GM04503 (cell line): ENCODE measurements at places on chromosomes 7 and 10.

DNA sequence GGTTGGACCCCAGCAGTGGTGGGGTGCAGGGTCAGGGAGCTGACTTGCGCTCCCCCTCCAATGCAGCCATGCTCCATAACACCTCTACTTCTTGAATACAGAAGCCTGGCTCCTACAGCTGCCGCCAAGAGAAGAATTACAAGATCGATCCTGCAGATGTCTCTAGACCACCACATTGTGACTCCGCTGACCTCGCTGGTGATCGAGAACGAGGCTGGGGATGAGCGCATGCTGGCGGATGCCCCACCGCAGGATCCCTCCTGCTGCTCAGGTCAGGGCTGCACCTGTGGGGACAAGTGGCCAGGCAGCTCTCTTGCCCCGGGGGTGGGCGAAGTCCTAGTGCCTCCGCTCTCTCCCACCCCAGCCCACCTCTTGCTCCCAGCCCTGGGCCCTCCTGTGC is 31.7 kb downstream of the ITIH2 start:
- DNase-seq = no peak

DNA sequence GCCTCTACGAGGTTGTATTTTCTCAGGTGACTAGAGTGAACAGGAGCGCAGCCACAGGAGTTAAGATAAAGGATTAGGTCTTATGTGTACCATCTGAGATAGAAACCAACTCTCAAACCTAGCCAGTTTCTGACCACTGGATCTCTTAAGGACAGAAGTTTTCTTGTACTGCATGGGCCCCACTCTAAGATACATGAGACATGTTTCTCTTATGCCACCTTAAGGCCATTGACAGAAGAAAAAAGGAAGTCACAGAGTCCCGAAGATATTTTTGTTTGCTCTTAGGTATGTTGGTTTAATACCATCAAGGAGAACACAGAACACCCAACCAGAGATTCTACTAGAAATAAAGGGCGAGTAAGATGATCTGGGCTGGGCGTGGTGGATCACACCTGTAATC is 335.8 kb downstream of the FRMD4A start:
- DNase-seq = no peak

GRCh38 chr10:26556748-26557640 is 118.9 kb downstream of the APBB1IP start:
- DNase-seq = no peak

- no peak for DNase-seq
Observed at GRCh38 chr7:157684157-157684908, 347.5 kb downstream of the DNAJB6 start.

DNA sequence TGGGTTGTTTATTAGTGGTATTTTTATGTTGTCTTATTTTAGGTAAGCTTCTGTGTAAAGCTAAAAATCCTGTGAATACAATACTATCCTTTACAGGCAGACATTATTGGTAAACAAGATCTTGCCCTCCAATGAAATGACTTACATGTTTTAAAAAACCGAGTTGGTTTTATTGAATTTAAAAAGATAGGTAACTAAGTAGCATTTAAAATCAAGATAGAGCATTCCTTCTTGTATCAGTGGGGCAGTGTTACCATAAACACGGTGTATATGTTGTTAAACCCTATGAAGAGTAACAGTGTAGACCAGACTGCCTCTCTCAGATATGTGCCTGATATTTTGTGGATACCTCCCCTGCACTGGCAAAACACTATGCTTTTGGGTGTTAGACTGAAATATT is 81.0 kb downstream of the SNX10 start:
- DNase-seq = no peak

DNA sequence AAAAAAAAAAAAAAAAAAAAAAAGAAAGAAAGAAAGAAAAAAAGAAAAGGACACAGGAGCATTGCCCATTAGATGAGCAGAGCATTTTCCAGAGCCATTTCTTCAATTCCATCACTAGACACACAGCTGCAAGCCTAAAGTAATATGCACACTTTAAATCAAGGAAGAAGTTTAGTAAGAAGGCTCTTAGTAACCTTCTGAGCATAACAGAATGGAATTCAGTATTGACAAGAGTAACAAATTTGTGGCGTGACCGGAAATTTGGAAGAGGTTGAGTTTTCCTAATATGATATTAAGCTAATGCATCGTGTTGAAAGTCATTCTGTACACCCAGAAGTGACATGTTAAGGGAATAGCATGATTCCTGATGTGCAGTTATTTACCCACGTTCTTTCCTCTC is 35.3 kb downstream of the SMURF1 start:
- peak; percentile 65 for DNase-seq

DNA sequence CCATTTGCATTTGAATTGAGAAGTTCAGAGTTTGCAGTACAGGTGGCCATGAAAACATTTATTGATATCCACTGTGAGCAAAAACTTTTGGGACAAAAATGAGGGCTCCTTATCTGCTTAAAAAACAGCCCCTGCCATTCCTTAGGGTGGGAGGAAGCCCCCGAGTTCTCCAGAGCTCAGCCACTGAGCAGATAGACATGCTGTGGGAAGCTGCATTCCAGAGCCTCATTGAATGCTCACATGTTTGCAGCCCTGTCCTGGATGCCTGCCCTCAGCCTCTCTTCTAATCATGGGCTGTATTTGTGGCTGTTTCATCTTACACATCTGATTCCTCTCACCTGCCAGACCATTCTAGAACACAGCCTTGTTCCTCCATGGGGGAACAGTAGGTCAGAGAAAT is 33.3 kb downstream of the PLPP4 start:
- DNase-seq = no peak

- DNase-seq = no peak
Observed at GRCh38 chr10:37403776-37404175, 278.4 kb downstream of the ANKRD30A start.

DNA sequence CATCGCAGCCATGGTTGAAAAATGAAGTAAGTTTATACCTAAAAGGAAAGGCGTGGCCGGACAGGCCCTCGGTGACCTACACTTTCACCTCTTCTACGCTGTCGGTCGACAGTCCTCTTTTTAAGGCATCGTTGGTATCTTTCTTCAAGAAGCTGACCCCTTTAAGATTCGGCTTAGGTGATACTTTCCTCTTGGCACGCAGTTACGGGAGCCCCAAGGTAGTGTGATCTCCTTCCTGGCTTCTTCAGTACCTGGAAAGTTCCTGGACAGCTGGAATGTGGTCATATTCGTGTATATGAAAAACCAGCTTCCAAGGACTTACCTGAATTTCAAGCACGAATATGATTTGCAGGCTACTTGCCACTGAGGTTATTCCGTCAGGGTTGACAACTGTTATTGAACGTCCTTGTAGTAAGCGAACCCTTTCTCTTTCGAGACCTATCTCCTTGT is 885 bp upstream of the SYPL1 start:
- no peak for DNase-seq

DNA sequence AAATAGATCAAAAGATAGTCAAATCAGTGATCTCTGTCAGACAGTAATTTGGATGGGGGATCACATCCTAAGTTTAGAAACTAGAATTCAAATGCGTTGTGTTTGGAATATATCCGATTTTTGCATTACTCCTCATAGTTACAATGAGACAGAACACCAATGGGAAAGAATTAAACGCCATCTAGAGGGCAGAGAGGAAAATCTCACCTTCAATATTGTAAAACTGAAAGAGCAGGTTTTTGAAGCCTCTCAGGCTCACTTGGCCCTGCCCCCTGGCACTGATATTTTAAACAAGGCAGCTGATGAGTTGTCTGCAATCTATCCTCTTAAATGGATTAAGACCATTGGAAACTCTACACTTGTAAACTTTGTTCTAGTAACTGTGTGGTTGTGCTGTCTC is 17.7 kb downstream of the FRG2B start:
- no peak for DNase-seq

- no peak for DNase-seq
Observed at GRCh38 chr10:24483701-24484100, 240.0 kb downstream of the ARHGAP21 start.

- DNase-seq = no peak
Observed at GRCh38 chr10:58992830-58993460, 183.5 kb upstream of the PHYHIPL start.

DNA sequence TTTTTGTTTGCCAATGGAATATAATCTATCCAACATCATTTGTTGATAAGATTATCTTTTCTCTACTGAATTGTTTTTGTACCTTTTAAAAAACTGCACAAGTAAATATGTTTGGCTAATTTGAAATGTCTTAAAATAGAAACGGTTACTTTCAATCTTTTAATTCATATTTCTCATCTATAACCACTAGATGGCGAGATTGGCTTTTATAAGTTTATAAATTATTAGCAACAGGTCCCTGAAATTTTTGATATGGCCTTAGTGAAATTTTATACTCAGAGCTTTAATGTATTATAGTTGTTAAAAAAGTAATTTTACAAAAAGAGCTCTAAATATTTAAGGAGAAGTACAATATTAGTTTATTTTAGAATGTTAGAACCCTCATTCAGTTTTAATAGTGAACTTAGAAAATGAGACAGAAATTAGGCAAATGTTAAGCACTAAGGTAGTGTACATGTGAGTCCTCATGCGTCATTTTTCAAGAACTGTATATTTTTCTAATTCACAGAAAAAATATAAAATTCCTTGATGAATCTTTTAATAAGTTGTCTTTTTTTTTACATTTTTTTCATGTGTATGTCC is 592.5 kb downstream of the ARL4A start:
- DNase-seq = no peak

DNA sequence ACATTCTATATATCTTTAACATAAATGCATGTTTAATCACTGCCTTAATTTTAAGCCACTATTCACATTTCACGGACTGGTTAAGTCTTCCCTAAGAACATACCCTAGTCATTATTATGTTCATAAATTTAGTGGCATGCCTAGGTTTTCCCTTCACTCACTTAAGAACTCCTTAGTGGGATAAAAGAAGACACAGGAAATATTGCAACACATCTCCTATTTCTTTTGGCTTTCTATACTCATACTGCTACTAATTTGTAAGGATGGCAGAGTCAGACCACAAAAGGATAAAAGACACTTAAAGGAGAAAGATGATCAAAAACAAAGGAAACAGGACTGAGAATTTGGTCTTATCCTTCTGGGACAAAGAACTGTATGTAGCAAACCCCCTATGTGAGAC is 951.4 kb downstream of the SORCS3 start:
- DNase-seq = no peak

GRCh38 chr7:47386273-47386835 is 195.6 kb downstream of the TNS3 start:
- DNase-seq = no peak

DNA sequence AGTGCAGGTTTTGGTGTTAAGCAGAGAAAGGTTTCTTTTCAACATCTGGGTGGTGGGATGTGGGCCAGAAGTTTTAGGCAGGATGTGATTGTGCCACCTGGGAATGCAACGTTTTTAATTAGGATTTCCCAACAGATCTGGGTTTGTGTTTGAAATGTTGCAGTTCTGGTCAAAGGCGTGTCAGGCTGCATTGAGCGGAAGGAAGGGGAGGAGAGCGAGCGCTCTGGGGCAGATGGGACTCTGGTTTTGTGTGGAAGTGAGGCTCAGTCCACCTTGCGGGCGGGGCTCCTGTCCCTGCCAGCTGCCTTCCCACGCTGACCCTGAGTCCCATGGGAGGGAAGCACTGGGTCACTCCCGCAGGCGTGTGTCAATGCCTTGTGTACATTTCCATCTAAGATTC is 767.7 kb downstream of the KCNMA1 start:
- DNase-seq = no peak

GRCh38 chr10:13788711-13789447 is 202.1 kb downstream of the PRPF18 start:
- DNase-seq = no peak

GRCh38 chr10:49649294-49649693 is 30.2 kb upstream of the C10orf53 start:
- DNase-seq = no peak
